ENCODE measurements at places on chromosomes 5 and 9.

GRCh38 chr9:33287087-33287490 lies 3.2 kb upstream of the NFX1 start:
- peak; percentile 40 for DNase-seq

GRCh38 chr5:87900419-87900818 lies 368.2 kb downstream of the TMEM161B start:
- DNase-seq: no peak

- no peak for DNase-seq
Measured at GRCh38 chr9:120935383-120935857, 8.8 kb upstream of the TRAF1 start.

DNA sequence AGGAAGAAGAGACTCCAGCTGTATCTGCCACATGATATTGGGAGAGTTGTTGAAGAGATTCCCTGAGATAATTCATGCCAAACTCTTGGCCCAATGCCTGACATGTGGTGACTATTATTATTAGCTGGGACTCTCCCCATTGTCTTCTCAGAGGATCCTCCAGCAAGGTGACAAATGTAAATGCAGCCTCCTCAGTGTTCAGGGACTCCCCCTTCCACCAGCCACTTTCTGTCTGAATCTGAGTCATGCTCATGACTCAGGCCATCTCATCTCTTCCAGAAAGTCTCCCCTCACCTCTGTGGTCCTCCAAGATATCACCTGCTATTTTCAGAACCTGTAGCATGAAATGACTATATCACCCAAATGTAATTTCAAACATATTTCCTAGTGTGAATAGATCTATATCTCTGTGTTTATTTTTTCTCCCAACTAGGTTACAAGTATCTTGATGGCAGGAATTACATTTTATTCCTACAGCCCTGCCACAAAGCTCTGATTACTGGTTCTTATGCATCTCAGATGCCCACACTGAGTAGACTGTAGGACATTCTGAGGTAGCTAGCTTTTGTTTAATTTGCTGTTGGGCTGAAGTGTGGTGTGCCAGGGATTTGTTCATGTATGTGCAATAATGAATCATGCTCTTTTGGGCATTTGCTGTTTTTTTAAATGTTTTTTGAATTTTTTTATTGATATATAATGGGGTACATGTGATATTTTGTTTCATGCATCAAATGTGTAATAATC lies 126.6 kb upstream of the IL12B start:
- peak; percentile 71 for DNase-seq

DNA sequence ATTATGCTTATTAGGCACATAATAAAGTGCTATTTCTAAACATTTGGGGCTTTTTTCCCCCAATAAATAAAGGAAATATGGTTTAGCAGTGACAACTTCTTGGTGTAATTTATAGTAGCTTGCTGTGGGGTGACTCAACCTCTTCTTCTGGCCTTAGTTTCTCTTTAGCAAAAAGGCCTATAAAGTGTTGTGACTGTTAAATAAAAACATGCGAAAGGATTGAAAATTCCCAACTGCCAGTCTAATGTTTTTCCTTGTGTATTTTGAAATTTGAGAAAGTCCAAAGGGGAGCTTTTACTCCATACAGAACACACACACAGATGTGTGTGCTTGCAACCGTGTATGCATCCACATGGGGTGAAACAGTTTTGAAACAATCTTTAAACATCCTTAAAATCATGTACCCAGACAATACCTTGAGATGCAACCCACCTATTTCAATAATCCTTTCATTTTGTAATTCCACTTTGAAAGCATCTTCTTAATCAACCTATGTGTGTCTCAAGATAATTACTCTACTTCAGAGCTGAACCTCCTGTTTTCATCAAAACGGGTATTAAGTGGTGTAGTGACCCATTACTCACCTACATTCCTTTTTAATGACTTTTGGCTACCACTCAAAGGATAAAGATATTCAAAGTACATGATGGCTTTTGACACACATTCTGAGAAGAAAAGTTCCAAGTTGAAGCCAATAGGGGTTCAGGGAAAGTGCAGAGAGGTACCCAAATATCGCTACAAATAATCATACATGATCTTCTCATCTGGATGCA lies 123.8 kb downstream of the DROSHA start:
- no peak for DNase-seq

DNA sequence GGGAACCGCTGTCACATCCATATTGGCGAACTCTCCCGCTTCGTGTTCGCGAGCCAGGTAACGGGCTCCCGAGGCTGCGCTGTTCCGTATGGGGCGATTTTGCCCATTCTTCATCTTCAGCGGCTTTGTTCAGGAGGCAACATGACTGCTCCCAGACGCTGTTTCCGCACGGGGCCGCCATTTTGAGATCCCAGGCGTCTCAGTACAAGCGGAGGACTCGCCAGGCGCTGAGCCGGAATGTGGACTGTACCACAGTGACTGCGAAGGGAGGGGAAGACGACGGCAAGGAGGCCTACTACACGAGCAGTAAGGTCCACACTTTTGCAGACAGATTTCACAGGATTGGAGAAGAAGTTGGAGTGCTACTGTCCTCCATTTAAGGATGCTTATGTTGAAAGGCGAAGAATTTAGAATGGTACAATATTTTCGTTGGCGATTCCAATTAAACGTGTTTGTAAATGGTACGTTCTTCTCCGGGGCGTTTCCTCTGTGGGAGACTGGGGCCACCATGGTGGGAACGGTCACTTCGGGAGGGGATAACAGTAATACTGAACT lies 41.6 kb upstream of the ZNF300 start:
- no peak for DNase-seq

DNA sequence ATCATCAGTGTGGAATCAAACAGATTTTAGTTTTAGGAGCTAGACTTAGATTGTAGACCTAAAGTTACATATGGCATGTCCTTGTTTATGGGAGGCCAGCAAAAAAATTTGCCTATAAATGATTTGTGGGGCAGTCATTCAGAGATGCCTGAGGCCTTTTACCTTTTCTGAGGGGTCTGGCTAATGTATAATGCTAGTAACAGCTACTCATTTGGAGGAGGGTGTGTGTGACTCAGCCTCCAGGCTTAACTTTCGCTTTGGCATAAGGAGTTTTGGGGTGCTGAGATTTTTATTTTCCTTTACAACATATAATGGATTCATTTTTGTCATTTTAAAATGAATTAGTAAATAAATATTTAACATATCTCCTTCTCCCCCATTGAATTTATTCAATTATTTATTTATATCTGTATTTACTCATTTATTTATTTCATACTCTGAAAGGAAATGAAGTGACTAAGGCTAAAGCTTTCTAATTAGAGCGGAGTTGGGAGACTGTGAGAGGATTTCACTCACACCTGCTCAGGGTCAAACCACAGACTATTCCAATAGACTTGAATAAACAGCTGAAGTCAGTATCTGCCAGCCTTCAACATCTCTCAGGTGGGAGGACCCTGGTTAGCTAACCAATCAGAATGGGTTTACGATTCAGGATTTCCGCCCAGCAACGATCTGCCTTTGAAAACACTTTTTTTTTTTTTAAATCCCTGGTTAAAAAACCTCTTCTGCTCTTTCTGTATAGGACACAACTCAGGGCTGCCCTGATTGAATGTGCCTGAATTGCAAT lies 487.5 kb upstream of the SGCD start:
- no peak for DNase-seq

All from activated naive CD4-positive, alpha-beta T cell treated with Interleukin-2 at 50 U/mL for 16 hours (primary cell).